Cortex of kidney (tissue), 1 donor: ENCODE measurements at places on chromosomes 6 and 20.
A peak's percentile ranks its signal among the peaks of the same experiment; 100 is the strongest.

- no peak for DNase-seq
Observed at GRCh38 chr20:59835448-59836395, 97.7 kb downstream of the SYCP2 start.

- DNase-seq = no peak
Observed at GRCh38 chr6:1762203-1762602, 152.5 kb downstream of the FOXC1 start.

- no peak for DNase-seq
Observed at GRCh38 chr6:127618729-127619128, 41.8 kb downstream of the C6orf58 start.

GRCh38 chr6:157774153-157775135 is 48.6 kb upstream of the SNX9 start:
- no peak for DNase-seq

DNA sequence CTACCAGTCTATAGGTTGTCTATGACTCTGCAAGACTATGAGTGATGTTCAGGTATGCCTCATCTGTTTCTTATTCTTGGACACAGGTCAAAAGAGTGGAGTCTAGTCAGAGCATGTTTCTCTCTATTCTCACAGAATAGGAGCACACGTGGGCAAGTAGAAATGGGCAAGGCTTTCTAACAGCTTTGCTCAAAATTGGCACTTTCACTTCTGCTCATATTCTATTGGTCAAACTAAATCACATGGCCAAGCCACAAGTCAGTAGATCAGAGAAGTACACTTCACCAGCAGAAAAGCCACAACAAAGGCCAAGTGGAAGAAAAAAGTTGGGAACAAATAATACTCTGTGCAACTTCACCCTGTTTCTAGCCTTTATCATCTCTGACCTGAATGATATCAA is 354.5 kb upstream of the SYNCRIP start:
- no peak for DNase-seq

DNA sequence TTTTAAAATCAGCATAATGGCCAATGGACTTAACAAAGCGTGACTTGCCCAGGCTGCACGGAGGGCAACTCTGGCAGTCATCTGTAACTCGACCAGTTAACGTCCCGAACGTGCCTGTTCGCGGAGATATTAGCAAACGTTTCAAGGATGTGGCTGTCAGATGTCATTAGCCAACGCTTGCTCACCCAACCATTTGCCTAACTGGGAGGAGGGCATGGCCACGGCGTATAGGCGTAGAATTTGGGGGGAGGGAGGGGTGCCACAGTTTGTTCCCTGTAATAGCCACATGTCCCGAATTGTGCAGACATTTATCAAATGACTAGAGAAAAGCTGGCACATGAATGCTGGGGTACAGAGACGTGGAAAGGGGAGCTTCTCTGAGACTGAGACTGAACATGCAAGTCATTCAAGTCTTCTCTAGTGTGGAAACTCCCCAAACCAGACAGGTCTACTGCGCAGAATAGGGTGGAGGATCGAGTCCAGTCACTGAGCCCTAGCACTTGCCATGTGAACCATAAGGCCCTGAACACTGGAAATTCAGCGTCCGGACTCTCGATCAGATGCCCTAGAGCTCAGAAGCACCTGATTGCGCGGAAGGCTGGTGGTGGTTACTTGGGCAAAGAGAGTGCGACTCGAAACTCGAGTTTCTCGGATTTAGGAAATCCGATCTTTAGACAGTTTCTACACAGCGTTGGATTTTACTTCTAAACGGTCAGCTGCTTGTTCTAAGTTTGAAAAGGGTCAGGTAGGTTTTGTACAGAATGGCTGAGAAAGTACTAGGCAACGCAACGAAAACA is 32.6 kb downstream of the TFAP2B start:
- DNase-seq = no peak

- DNase-seq = no peak
Observed at GRCh38 chr6:147625946-147626345, 117.5 kb downstream of the SAMD5 start.

DNA sequence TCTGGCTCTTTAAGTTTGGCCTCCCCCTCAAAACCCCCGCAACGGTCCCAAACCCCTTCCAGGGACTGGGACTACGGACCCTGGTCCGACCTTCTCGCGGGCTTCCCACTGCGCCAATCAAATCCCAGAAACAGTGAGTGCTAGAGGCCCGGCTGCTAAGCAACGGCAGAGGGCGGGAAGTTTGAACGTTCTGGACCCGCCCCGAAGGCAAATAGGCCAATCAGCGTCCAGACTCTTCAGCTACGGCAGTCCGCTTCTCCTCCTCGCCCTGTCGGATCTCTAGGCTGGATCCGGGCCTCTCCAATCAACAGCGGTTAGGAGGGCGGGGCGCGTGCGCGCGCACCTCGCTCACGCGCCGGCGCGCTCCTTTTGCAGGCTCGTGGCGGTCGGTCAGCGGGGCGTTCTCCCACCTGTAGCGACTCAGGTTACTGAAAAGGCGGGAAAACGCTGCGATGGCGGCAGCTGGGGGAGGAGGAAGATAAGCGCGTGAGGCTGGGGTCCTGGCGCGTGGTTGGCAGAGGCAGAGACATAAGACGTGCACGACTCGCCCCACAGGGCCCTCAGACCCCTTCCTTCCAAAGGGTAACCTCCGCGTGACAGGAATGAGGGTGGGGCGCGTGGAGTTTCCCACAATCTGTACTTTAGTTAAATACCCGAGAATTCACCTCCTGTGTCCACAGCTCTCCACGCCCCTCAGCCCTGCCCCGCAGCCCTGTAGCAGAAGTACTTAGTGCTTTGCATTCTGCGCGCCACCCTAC is at the start of gene MSH5:
MSH5 (plus strand) TSS at position 367 of the 758 bp plus-strand sequence. CDS start 462 bp downstream, outside the sequence.
- DNase-seq = peak; percentile 49

GRCh38 chr20:17935186-17935585 is 33.4 kb downstream of the SNX5 start:
- no peak for DNase-seq

GRCh38 chr6:136466777-136467176 is 83.4 kb downstream of the MAP7 start:
- no peak for DNase-seq

DNA sequence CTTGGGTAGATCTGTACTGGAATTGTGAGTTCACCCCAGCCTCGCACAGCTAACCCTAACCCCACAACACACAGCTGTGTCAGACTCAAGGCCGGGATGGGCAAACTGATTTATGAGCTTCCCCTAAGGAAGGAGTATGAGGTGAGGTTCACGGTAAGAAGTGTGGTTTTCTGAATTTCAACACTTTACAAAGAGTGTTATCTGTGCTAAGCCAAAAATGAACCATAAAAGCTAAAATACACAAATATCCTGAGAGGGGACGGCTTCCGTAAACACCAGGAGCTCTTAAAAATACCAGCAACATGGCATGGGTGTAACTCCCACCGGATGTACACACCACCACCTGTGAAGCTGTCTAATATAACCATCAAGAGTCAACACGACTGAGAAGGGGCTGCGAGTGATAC is 101.2 kb downstream of the ATP9A start:
- DNase-seq = no peak

DNA sequence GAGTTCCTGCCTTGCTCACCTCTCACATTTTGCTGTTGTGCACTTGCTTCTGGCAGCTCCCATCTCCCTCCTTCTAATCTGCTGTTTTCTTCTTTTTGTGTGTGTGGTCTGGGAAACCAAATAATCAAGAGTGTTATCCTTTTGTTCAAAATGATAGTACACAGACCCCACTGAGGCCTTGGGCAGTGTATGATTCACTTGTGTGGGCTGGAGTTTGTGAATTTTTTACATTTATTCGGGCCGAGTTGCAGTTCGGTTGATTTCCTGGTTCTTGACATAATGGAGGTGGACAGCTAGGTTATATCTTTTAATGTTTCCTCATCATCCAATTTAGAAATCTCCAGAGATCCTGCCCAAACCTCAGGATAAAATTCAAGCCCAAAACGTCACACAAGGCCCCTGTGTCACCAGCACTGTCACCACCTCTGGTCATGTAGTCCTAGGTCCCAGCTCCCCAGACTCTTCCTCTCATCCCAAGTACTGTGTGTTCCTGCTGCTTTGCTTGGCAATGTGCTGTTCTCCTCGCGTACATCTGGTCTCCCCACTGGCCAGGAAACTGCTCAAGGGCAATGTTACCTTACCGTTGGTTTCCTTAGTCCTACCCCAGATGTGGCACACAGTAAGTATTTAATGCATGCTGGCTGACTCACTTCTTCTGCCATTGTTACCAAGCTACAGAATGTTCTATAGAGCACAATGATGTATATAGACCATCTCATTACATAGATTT is 55.7 kb upstream of the PHACTR2 start:
- no peak for DNase-seq
